ENCODE measurements at places on chromosomes 11 and 22. TPM values are rescaled to one million over a fixed set of nuclear protein-coding genes. Genes with fewer than 3 reads are reported as not detected.

DNA sequence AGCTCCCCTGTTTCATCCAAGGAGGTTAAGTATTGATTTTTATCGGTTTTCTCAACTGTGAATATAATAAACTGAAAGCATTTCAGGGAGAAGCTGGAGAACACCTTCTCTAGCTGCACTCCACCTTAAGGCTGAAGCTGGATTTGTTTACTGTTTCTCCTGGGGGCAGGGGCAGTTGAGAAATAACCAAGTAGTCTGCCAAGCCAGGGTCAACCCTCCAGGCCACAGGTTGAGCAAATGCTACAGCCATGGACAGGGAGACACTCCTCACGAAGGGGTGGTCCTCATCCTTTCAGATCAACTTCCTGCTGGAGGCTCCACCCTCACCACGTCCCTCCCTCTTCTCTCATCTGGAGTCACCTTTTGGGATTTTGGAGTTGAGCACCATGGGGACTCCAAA, at the start of gene TTC36:
TSS of gene TTC36 (plus strand) at position 366 of the 400 bp plus-strand sequence. CDS start at position 387, 21 bp downstream.
- H3K4me1 ChIP-seq: peaks cover 21% of the 10 kb centered on the region
- 0 out of 2 replicates have a peak, but pooled peaks cover 7% of the 10 kb centered on the region for H3K36me3 ChIP-seq
- peaks cover 8% of the 10 kb centered on the region for H3K27me3 ChIP-seq
- no peak for DNase-seq
- H3K4me3 ChIP-seq: no peak within 1 kb of the TSS
- H3K27ac ChIP-seq: no peak within 1 kb of the TSS

The RPS19BP1 gene
- 75.4 TPM for total RNA-seq

- H3K36me3 ChIP-seq: no peaks in the 10 kb centered on the region
- peaks cover 5% of the 10 kb centered on the region for H3K27me3 ChIP-seq
- H3K4me1 ChIP-seq: no peaks in the 10 kb centered on the region
- no peak within 1 kb of the TSS for H3K27ac ChIP-seq
- no peak for DNase-seq
Observed at GRCh38 chr11:58731819-58732218, at the start of gene GLYAT. GLYAT (minus strand) TSS chr11:58731943; CDS start chr11:58724496, 7,447 bp downstream.

GRCh38 chr22:20181884-20182236, 31.0 kb upstream of the CCDC188 start:
- no peak for DNase-seq
- H3K27me3 ChIP-seq: peaks cover 27% of the 10 kb centered on the region
- H3K27ac ChIP-seq: no peak overlapping the region
- no peaks in the 10 kb centered on the region for H3K36me3 ChIP-seq
- no peaks in the 10 kb centered on the region for H3K4me1 ChIP-seq

The MMP1 gene
- total RNA-seq: 652 TPM

GRCh38 chr22:20559174-20559760, 51.9 kb downstream of the MED15 start:
- H3K27ac ChIP-seq: peak overlapping the region; percentile 92
- no peak overlapping the region for H3K4me3 ChIP-seq
- no peak for DNase-seq
- peaks cover 3% of the 10 kb centered on the region for H3K27me3 ChIP-seq
- H3K4me1 ChIP-seq: peaks cover 37% of the 10 kb centered on the region

Measured in HFFc6 (cell line).